ENCODE measurements at places on chromosomes 1 and 21. TPM values are rescaled to one million over a fixed set of nuclear protein-coding genes. Genes with fewer than 3 reads are reported as not detected.
A peak's percentile ranks its signal among the peaks of the same experiment; 100 is the strongest.

The REG4 gene
- total RNA-seq, result 0.19 TPM

DNA sequence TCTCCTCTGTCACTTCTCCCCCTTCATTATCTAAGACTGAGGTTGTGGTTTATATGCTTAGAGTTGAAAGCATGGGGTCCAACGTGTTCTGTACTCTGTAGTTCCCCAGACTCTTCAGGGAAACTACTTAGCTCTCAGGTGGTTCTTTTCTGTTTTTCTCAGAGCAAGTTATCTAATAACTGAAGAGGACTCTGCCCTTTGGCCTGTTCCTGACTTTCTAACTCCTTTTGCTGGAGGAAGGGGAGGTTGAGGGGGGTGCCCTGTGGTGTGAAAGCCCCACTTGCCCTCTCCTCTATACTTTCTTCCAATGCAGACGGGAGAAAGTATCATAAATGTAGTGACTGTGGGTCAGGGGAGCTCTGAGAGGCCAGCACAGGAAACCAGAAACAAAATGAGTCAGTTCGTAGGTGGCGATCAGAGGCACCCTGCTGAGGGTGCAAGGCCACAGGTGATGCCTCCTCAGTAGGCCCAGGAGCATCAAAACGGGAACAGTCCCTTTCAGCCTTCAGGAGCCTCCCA is 5.0 kb downstream of the SLC25A44 start:
- no peak for DNase-seq

The DCDC2B gene
- total RNA-seq, result not detected

GRCh38 chr21:45579383-45580180 is 37.3 kb upstream of the SLC19A1 start:
- no peak for DNase-seq

The KCNA3 gene
- 0.23 TPM for total RNA-seq

The TRIM17 gene
- total RNA-seq, result 0.08 TPM

- DNase-seq, result peak; percentile 81
Measured at GRCh38 chr1:31154632-31155215, 85.0 kb downstream of the NKAIN1 start.

- DNase-seq, result peak; percentile 66
Measured at GRCh38 chr1:229258031-229258756, 12.7 kb upstream of the RAB4A start.

The ZNF648 gene
- total RNA-seq, result 0.14 TPM

DNA sequence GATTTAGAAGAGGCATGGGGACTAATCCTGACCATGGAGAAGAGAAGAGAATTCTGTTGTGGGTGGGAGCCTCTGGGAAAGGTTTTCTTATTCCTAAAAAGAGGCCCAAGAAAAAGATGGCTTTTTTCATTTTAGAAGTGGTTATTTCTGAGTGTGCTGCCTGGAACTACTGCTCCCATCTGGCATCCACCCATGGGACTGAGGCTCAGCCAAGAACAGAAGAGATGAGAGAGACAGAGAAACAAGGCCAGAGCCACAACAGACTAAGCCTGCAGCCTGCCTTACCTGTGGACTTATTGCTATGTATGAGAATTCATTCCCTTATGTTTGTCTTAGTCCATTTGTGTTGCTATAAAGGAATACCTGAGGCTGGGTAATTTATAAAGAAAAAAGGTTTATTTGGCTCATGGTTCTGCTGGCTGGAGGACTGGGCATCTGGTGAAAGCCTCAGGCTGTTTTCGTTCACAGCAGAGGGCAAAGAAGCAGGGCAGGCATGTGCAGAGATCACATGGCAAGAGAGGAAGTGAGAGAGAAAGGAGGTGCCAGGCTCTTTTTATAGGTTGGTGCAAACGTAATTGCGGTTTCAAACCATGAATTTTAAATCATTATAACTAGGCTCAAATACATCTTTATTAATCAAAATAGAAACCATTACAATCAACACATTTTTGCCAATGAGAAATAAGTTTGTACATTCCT is 57.5 kb upstream of the PRDM2 start:
- no peak for DNase-seq

DNA sequence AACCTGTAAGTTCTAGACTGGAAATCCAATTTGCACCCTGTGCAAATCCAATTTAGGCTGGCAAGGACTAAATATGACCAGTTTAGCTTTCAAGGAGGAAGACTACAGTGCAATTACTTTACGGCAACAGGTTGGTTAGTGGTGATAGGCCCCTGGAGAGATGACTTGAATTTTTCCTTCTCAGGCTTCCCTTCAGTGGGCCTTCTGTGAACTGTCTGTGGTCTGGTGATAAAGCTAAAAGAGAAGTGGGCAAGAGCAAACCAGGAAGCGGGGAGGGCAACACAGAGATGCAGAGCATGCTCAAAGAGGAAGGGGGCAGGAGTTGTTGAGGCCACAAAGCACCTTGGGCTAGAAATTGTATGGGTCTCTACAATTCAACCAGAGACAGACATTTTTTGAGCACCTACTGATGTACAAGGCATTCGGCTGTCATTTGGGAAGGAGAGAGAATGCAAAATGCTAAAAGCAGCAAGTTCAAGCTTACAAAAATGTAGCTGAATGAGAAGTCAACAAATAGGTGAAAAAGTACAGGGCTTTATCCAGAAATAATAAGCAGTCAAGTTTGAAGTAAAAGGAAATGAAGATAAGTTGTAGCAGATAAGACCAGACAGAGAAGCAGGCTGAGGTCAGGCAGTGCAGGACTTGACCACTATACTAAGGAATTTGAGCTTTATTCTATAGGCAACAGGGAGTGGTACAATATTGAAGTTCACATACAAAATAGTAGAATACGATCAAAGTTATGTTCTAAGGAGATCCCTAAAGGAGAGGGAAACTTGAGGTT is 23.9 kb downstream of the INPP5B start:
- peak; percentile 49 for DNase-seq

Measured in liver (tissue), 10 donors.